ENCODE measurements at places on chromosomes 11 and 22. TPM values are rescaled to one million over a fixed set of nuclear protein-coding genes. Genes with fewer than 3 reads are reported as not detected.

- no peak overlapping the region for H3K4me3 ChIP-seq
- H3K27me3 ChIP-seq: no peaks in the 10 kb centered on the region
- DNase-seq: no peak
- H3K27ac ChIP-seq: no peak overlapping the region
- no peaks in the 10 kb centered on the region for H3K4me1 ChIP-seq
These were observed 515.4 kb downstream of the RAB38 start for GRCh38 chr11:87659807-87660206.

GRCh38 chr11:10659339-10660216 lies 34.0 kb downstream of the IRAG1 start:
- no peak for DNase-seq
- peaks cover 39% of the 10 kb centered on the region for H3K4me1 ChIP-seq
- no peak overlapping the region for H3K4me3 ChIP-seq
- H3K27me3 ChIP-seq: no peaks in the 10 kb centered on the region
- H3K36me3 ChIP-seq: no peaks in the 10 kb centered on the region

DNA sequence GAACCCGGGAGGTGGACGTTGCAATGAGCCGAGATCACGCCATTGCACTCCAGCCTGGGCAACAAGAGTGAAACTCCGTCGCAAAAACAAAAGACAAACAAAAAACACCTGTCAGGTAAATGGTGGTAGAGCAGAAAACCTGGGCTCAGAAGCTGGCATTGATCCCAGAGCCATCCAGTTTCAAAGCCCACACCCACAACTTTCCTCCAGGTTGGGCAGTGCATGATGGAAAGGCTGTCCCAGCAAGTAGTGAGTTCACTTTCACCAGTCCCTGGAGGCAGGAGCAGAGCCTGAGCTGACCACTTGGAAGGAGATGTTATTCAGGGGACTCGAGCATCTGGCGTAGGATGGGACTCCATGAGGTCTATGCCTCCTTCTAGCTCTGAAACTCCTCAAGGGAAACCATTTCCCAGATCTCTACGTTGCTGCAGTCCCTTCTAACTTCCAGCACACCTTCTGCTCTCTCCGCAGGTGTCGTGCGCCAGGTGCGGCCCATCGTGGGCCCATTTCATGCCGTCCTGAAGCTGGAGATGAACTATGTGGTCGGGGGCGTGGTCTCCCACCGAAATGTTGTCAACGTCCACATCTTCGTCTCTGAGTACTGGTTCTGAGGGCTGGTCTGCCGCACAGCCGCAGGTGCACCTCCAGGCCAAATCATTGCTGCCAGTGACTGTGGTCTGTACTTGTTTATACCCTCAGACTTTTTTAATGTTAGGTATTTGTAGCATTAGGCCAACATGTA lies 71.6 kb upstream of the ATXN10 start:
- H3K36me3 ChIP-seq: no peaks in the 10 kb centered on the region
- DNase-seq: no peak
- H3K27me3 ChIP-seq: no peaks in the 10 kb centered on the region
- no peak overlapping the region for H3K4me3 ChIP-seq

- H3K4me1 ChIP-seq: no peaks in the 10 kb centered on the region
- no peaks in the 10 kb centered on the region for H3K27me3 ChIP-seq
- peaks cover 10% of the 10 kb centered on the region for H3K36me3 ChIP-seq
These were observed 89.9 kb downstream of the CTTN start for GRCh38 chr11:70488171-70488703.

GRCh38 chr11:32382339-32383049 lies 52.8 kb downstream of the WT1 start:
- H3K36me3 ChIP-seq: no peaks in the 10 kb centered on the region
- H3K4me1 ChIP-seq: no peaks in the 10 kb centered on the region
- H3K4me3 ChIP-seq: no peak overlapping the region
- H3K27ac ChIP-seq: no peak overlapping the region
- no peak for DNase-seq

DGAT2 gene
- total RNA-seq: 0.93 TPM

Data from neural crest cell (in vitro differentiated cells).